ENCODE measurements at places on chromosomes 6 and 20.

GRCh38 chr20:44187054-44187771 is at the start of gene JPH2:
Gene JPH2 (minus strand): TSS chr20:44187188. CDS start chr20:44186705, 483 bp downstream.
- no peak for DNase-seq

GRCh38 chr6:28981431-28981832 is 23.7 kb downstream of the ZNF311 start:
- peak; percentile 68 for DNase-seq

- DNase-seq: peak; percentile 37
Measured at GRCh38 chr6:170176898-170177771, 113.7 kb downstream of the DLL1 start.

DNA sequence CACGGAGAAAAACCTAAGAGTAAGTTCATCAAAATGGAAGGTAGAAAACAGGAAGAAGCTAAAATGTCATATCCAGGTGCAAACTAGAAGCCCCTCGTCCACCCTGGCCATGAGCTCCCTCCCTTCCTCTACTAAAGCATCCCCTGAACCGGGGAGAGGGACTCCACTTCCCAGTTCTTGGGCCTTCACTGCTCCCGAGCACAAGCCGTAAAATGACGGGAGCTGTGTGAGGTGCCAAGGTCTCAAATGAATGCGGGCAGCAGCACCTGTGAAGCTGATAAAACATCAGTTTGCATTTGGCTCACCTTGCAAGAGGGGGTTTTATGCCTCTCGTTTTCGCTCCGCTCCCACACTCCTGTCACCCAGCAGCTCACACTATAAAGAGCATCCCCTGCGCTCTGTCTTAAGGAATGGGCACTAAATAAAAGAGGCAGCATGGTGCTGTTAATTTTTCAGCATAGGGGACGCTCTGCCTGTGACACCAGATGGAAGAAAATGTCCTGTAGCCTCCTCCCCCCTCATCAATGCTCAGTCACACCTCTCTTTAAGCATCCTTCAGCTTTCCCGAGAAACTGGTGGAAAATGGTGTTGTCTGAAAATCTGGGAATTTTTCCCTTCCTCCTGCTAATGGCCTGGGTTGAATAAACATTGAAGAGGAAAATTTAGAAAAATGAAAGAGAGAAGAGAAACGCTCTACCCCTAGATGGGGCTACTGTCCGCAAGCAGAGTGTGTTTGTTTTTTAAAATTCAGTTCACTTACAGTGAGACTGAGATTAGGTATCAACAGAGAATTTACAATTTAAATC is 563.0 kb upstream of the AGPAT4 start:
- no peak for DNase-seq

DNA sequence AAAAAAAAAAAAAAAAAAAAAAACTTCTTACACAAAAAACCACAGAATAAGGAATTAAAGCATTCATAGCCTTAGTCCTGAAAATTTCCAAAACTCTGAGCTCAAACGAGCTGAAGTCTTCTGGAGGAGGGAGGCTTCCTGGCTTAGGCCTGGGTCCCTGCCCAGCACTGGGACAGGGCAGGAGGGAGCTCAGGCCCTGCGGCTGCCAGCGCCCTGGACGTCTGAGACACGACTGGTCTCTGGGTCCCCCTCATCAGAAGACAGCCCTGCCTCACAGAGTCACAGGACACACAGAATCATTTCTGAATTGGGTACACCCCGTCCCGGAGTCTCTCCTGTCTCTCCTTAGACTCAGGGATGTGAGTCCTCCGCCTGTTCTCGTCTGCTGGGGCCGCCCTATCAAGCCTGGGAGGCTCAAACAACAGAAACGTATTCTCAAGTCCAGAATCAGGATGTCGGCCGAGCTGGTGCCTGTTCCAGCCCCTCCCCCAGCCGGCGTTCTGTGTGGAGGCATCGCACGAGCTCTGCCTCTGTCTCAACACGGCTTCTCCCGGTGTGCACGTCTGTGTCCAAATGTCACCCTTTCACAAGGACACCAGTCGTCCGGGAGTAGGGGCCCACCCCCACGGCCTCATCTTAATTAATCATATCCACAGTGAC is 39.4 kb downstream of the ZBTB46 start:
- no peak for DNase-seq

DNA sequence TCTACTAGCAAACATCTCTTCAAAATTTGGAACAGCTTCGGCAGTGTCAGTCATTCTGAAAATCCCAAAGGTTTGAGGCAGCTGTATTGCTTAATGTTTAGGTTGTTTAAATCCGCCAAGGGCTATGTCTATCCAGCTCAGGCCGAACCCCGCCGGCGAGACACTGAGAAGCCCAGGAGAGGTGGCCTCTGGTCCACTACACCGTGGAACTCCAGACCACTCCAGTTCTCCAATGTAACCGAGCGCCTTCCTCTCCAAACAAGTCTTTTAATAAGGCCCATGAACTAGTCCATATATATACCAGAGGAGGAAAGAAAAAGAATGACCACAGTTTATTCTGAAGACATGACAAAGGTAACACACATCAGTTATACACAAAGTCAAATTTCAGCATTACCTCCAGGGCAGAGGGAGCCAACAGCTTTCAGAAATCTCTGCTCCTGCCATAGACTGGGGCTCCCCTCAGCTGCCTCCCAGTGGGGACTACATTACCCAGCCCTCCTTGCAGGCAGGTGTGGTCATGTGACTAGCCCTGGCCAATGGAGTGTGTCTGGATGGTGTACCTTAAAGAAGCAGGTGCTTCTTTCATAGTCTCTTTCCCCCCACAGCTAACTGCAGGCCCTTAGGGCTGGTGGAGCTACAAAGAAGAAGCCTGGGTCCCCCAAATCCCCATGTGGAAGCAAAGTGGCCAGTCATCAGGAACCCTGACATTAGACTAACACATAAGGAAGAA is at the start of gene RAMACL:
Gene RAMACL (minus strand): TSS at position 255 of the 733 bp plus-strand sequence. CDS start 201 bp downstream, at position 54.
- DNase-seq: peak; percentile 45

DNA sequence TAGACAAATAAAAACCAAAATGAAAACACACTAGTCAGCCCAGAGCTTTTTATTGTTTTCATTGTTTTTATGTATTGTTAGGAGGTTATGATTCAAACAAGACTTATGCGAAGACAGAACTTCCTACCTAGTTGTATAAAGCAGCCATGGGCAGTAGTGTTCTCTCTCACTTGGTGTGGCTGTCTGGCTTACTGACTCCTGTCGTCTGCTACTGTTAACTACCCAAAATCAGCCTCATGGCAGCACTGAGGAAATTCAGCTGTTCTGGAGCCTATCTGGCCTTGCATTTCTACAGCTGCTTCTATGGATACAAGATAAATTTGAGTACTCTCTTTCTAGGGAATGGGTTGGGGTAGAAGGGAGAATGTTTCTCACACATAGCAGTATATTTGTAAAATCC is 20.4 kb downstream of the VTA1 start:
- no peak for DNase-seq

GRCh38 chr6:75481936-75482593 is 11.5 kb downstream of the FILIP1 start:
- no peak for DNase-seq

DNA sequence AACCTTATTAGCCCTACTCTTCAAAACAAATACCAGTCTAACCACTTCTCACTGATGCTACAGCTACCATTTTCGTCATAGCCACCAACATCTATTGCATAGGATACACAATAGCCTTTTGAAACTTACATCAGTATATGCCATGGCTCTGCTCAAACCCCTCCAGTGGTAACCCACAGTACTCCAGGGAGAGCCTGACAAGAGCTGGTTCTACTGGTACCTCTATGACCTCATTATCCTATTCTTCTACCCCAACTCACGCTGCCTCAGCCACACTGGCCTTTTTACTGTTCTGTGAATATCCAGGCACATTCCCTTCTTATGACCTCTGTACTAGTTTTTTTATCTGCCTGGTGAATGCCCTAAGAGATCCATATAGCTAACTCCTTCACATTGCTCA is 157.6 kb downstream of the ARHGAP18 start:
- DNase-seq: no peak

GRCh38 chr6:118292558-118292957 is 255.5 kb upstream of the PLN start:
- no peak for DNase-seq

- DNase-seq: no peak
Measured at GRCh38 chr6:18154507-18155149, at the start of gene TPMT. Gene TPMT (minus strand): TSS chr6:18155077. CDS start chr6:18149127, 5,950 bp downstream.

GRCh38 chr20:57610261-57610952 is 9.8 kb downstream of the ZBP1 start:
- no peak for DNase-seq

GRCh38 chr6:144478483-144478882 is 193.3 kb downstream of the UTRN start:
- no peak for DNase-seq

DNA sequence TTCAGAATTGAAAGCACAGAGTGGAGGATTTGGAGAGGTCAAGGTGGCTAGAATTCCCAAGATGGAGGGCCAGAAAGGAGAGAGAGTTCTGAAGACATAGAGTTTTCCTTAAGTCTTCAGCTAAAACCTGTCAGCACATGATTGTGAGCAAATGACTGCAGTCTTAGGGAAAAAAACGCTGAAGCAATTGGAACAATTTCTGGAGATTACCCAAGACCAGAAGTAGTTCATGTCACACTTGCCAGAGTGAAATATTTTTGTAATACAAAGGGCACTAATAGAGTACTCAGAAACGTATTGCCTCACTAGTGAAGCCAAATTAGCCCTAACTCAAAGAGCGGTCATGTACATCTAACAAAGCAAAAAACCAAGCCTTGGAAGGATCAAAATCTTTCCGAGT is 541.3 kb upstream of the MARCKS start:
- DNase-seq: no peak

DNA sequence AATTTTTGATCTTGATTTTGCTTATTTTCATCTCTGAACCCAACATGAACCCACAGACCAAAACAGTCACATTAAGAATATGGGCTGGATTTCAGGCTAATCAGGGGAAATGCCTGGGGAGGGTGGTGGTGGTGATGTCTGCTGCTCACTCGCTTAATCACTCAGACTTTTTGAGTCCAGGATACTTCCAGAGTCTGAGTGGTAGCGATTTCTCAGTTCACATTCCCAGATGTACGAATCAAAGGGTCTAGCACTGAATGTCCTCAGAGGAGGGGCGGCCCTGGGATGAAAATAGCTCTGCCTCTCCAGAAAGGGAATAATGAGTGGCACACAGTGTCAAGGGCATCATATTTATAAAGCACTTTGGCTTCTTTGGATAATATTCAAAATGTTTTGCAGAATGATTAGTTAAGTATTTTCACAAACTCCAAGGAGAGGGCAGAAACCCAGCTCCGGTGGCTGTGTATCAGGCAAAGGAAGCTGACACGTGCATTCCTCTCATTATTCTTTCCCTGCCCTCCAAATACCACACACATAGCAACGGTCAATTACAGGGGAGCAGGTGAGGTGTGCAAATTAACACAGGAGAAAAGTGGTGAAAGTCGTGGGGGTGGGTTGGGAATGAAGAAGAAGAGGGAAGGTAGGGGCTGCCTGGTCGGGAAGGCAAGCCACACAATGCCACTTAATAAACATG is 345.2 kb upstream of the RSPO3 start:
- no peak for DNase-seq

DNA sequence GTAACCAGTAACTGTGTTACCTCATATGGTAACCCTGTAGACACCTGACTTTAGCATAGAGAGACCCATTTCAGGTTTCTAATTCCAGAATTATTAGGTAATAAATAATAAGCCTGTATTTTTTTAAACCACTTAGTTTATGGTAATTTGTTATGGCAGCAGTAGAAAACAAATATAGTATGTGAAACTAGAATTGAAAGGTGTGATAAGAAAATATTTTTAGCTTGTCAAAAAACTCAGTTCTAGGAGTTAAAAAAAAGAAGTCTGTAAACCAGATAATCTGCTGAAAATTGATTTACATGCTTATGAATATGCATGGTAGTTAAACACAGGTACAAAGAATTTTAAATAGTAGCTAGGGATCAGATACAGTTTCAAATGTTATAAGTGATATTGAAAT is 695.0 kb upstream of the GJE1 start:
- no peak for DNase-seq

DNA sequence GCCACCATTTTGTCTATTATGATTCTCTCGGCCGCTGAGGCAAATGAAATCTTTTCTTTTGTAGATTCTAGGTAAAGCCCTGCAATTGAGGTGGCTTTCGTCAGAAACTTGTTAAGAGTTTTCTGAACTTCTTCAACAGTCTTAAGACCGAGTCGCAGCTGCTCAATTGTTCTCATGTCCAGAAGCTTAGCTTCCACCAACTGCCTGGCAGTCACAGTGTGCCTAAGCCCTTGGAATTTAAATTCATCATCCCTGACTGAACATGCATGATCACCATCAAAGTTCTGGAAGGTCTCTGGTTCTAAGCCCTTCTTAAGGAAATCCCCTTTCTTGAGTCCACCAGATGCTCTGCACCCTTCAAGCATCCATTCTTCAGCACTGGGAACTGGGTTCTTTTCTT is 25.7 kb downstream of the DST start:
- no peak for DNase-seq

GRCh38 chr6:43624786-43625288 is 4.2 kb downstream of the GTPBP2 start:
- no peak for DNase-seq

GRCh38 chr6:110799189-110799588 is 16.1 kb downstream of the CDK19 start:
- no peak for DNase-seq

- DNase-seq: no peak
Measured at GRCh38 chr6:63529498-63529897, 42.8 kb upstream of the LOC128125822 start.

GRCh38 chr6:130900913-130901312 is 73.7 kb downstream of the SMLR1 start:
- DNase-seq: no peak

DNA sequence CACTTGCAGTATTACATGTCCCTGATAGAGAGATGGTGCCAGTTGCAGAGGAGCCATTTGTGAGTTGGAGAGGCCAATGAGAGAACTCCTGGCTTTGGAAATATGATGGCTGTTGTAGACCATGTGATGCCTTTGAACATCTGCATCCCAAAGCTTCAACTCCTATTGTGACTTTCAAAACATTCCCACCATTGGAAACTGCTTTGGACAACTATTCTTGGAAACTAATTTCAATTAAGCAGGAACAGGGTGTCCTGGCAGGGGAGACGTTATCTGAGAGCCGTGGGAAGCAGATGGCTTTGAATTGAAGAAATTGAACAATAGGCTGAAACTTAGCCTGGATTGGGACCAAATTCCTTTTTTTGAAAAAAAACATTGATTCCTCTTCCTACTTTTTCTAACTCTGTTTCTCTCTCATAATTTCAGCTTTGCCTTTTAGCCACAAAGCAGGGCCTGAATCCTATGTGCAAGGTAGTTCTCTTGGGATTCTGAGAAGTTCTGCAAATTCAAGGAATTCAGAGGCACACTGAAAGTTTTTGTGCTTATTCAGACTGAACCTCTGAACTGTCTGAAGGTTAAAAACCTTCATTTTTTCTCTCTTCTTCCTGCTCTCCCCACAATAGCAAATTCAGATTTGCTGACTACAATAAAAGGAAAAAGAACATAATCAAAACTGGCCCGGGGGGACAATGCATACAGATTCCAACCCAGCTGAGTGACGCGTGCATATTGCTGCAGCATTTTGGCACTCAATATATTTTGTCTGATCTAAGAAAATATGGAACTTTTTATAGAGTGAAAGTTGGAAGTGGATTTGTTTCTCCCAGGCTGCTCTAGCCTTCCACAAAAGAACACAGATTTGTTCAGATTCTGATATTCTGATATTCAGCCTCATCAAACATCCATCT is 720.4 kb upstream of the CHD6 start:
- DNase-seq: no peak
